ENCODE measurements at places on chromosomes 1 and 21.

DNA sequence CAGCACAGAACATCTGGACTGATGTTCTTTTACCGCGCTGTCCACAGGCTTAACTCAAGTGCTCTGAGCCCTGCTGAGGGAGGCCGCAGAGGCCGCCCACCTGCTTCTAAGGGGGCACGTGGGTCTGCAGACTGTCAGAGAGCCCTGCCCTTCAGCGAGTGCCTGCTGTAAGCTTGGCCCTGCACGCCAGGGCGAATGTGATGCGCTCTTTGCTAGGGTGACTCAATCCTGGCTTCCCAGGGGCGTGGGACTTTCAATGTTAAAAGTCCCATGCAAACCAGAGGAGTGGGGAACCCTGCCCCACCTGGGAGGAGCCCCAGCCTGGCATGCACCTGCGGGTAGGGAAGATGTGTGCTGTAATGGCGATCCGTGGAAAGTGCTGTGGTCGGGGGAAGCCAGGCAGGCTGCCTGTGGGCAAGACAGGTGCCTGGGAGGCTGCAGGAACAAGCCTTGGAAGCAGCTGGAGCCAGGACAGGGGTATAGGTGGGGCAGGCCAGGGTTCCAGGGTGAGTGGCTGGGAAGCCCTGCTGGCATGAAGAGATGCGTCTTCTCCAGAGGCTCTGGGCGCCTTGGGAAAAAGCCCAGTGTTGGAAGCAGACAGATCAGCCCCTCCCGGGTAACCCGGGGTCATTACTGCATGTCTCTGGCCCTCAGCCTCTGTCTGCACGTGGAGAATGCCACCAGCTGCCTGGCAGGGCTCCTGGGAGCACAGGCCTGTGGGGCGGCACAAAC, 594 bp upstream of the PANK4 start:
- DNase-seq = peak; percentile 79

GRCh38 chr1:6166655-6167390, 13.3 kb downstream of the CHD5 start:
- DNase-seq = no peak

- peak; percentile 80 for DNase-seq
Observed at GRCh38 chr1:112369392-112370285, 26.4 kb upstream of the CTTNBP2NL start.

DNA sequence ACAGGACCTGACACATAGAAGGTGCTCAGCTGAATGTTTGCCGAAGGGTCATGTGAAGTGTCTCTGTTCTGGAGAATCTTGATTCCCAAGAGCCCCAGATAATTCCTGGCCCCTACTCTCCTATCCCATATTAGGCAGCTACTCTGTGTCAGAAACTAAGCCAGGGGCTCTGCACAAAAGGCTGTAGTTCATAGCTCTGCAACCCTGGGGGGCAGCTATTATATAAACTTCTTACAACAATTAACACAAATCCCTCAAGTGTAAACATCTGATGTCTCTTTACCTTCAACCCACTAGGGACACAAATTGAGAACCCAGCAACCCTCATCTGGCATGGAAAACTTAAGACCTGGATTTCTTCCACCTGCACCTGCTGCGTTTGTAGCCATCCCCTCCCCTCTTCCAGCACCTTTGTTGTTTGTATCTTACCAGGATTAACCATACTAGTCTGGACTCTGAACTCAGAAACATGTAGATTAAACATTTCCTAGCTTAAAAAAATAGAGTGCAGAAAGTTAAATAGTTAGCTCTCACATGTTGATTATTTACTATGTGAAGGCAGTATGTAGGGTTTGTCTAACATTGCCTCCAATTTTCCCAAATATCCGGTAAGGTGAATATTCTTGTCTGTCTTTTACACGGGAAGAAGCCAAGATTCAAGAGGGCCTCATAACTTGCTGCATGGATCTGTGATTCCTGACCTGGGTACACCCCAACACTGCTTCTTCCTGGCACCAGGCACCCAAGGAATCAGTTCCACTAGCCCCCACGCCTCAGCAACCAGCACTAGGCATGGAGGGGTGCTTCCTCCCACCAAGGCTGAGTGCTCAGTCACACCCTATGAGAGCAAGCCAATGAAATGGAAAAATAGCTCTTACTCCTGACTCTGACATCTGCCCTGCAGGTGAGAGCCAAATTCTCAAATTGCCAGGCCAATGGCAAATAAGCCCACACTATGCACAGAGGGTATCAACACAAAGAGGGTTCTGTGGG, 220.7 kb upstream of the HOOK1 start:
- no peak for DNase-seq

DNA sequence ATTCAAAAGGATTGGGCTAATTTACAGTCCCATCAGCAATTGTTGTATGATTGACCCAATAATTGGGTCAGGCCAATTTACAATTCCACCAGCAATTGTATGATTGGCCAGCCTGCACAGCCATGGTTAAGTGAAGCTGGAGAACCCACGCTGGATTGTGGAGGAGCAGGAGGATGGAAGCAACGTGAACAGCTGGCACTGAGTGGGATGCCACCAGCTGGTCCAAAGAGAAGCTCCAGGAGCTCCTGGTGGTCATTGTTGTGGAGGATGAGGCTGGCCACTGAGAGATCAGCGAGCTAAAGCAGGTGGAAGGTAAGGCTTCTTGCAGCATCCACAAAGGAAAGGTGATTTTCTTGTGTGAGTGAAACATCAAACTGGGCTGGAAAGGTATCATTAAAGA, 23.2 kb upstream of the EFCAB14 start:
- no peak for DNase-seq

- DNase-seq = no peak
Observed at GRCh38 chr1:204544321-204544720, 28.1 kb downstream of the MDM4 start.

DNA sequence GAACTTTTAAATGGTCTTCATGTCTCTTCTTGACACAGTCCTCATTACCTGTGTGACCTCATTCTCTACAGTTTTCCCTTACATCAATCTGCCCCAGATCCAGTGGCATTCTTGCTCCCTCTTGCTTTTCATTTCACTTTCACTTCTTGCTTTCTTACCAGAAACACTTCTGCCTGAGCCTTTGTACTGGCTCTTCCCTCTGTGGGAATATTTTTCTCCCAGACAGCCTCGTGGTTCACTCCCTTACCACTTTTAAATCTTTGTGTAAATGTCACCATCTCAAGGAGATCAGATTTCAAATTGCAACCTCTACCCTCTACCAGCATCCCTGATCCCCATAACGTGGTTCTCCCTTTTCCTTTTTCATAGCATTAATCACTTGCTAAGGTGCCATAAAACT, 73.2 kb downstream of the DISC1 start:
- DNase-seq = no peak

GRCh38 chr1:64404202-64404601, 65.7 kb upstream of the CACHD1 start:
- DNase-seq = no peak

GRCh38 chr1:3086272-3086974, 17.4 kb downstream of the PRDM16 start:
- no peak for DNase-seq
